ENCODE measurements at places on chromosomes 7 and 10. TPM values are rescaled to one million over a fixed set of nuclear protein-coding genes. Genes with fewer than 3 reads are reported as not detected.

GRCh38 chr10:84428711-84429110 is 100.3 kb downstream of the CCSER2 start:
- no peak for DNase-seq

GRCh38 chr10:88181902-88182600 is 318.6 kb downstream of the PTEN start:
- DNase-seq, result no peak

DNA sequence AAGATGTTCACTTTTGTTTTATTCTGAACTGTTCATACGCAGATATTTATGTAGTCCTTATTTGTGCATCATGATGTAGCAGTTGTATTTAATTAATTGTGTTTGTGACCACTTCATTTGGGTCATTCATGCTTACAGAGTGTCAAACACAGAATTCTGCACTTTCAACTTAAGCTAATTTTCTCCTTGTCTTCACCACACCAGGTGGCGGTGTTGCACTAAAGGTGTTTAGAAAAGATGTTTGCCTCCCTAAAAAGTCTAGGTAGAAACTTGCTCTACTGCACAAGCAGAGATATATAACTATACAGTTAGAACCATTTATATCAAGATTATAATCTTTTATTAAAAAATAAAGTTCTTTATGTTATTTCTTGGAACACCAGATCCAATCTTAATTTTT is 1.3 kb upstream of the TAS2R38 start:
- DNase-seq, result no peak

DNA sequence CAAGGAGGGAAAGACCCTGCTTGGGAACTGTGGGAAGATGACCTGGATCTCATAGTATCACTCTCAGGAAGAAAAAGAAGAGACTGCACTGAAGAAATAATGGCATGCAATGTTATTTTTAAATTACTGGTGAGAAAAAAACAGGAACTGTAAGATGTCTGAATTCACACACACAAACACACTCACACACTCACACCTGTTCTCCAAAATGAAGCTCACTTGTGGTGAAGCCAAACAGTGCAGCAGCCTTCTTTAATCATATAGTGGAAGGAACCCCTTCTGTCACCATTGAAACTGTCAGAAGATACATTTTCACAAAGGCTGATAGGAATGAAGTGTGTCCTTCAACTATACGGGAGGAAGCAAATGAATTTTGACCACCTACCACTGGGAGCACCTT is 156.5 kb upstream of the GHITM start:
- DNase-seq, result no peak

- DNase-seq, result peak; percentile 6
Observed at GRCh38 chr10:83539528-83540308, 599.6 kb upstream of the GHITM start.

GRCh38 chr7:115058726-115059125 is 136.8 kb downstream of the MDFIC start:
- no peak for DNase-seq

GRCh38 chr7:90900628-90901356 is 304.7 kb downstream of the CDK14 start:
- no peak for DNase-seq

DNA sequence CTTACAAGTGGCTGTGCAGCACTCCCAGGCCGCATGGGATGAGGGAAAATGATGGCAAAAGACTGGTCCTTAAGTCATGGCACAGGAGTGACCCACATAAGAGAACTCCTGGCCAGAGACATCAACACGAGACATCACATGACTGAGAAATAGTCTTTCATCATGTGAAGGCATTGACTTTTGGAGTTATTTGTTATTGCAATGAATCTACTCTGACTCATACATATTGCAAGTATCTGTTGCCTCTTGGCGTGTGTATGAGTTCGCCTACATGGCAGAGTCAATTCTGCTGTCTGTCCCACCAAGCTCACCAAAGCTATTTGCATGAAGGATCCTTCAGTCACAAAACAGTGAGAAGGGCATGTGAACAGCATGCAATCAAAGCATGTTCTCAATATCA is 59.7 kb upstream of the HABP2 start:
- no peak for DNase-seq

DNA sequence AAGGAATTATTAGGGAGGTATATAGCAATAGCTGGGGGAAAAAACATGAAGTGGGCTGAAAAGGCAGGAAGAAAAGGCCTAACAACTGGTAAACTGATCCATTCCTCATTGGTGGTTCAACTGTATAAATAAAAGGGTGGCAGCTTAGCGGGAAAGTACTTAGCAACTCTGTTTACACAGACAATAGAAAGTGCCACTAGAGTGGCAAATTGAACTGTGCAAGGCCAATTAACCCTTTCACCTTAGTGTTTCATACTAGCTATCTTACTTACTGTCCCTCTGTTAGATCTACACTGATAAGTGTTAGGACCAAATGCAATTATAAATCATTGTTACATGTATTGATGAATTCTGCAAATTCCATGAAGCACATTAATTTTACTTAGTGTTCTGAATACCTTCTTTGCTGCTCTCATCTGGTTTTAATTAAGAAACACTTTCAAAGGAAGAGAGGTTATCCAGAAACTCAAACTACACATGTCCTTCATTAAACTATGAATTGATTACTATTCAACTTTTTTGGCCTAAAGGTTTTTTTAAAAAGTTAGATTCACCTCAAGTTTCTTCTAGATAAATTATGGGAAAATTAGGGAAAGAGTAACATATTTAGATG is 28.0 kb downstream of the DNAJC1 start:
- no peak for DNase-seq

GRCh38 chr7:112881-113280 is 79.5 kb upstream of the FAM20C start:
- DNase-seq, result no peak

- DNase-seq, result no peak
Observed at GRCh38 chr10:16915300-16915699, 98.1 kb upstream of the RSU1 start.

DNA sequence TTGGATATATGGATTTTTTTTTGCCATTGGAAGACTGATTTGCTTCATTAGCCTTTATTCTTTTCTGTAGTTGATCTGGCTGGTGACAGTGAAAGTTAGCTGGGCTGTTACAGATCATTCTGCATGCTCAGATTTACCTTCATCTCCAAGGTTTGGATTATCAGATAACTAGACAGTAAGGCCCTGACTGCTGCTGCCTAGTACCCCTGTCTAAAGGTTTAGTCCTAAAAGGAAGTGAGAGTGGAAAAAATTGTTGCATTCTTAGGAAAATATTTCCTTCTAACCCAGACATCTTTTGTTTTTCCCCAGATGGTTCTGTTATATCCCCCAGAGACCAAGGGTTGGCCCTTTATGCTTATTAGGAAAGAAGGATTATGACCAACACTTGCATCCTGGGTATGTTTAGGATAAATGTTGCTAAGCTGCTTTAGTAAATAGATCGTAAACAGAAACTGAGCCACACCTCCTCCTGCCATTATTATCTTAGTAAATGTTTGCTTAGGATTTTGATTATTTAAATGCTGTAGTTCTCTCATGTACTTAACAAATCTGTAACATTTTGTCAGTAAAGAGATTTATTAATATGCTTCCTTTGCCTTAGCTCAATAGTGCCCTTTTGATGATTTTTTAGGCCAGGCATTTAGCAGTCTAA is 44.4 kb downstream of the MCU start:
- no peak for DNase-seq

DNA sequence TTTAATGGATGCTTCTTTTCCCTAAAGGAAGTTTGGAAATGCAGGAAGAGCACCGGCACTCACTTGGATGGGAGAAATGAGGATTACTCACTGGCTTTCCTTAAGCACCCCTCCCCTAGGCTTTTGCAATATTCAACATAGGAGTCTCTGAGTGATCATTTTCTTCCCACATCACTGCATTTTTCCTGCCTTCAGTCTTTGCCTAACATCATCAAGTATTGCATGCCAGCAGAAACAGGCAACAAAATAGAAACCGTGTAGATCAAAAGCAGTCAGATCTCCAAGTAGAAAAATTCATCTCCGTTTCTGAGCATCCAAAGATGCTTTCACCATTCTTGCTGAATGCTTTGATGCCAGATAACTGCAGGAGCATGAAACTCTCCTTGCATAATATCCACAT is 119.9 kb downstream of the ADCYAP1R1 start:
- no peak for DNase-seq

DNA sequence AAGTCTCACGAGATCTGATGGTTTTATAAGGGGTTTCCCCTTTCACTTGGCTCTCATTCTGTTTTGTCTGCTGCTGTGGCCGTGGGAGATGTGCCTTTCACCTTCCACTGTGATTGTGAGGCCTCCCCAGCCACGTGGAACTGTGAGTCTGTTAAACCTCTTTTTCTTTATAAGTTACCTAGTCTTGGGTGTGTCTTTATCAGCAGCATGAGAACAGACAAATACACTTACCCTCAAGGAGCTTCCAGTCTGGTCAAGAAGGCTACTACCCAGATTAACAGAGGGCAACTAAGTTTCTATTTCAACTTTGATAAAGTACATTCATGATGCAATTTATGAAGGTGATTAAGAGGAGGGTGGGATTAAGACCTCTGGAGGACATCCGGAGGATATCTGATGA is 13.1 kb downstream of the SMKR1 start:
- DNase-seq, result no peak

DNA sequence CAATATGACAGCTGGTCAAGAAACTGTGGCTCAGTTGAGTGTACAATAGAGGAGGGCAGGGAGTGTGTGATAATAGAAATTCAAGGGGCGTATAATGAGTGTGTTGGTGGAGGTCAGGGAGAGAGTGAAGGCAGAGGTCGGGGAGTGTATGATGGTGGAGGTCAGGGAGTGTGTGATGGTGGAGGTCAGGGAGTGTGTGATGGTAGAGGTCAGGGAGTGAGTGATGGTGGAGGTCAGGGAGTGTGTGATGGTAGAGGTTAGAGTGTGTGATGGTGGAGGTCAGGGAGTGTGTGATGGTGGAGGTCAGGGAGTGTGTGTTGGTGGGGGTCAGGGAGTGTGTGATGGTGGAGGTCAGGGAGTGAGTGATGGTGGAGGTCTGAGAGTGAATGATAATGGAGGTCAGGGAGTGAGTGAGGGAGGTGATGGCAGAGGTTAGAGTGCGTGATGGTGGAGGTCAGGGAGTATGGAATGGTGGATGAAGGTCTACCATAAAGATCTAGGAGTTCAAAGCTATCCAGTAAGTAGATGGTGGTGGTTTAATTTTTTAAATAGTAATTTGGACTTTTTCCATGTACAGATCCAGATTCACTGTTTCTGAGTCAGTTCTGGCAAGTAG is 57.7 kb upstream of the TNS3 start:
- DNase-seq, result no peak

GRCh38 chr10:129344731-129345355 is 122.2 kb upstream of the MGMT start:
- no peak for DNase-seq

The PRPS1L1 gene
- not detected for total RNA-seq

The TMEM213 gene
- total RNA-seq, result not detected

The TAX1BP1 gene
- total RNA-seq, result 91.4 TPM

The ZNF853 gene
- total RNA-seq, result 12.7 TPM

The MOGAT3 gene
- not detected for total RNA-seq

The TSPAN12 gene
- total RNA-seq, result 12.6 TPM

The CNOT4 gene
- 19.5 TPM for total RNA-seq

The MKX gene
- 2.7 TPM for total RNA-seq

Measured in thoracic aorta (tissue), 2 donors.